CD8-positive, alpha-beta T cell (primary cell): ENCODE measurements at places on chromosomes 11 and 22.

DNA sequence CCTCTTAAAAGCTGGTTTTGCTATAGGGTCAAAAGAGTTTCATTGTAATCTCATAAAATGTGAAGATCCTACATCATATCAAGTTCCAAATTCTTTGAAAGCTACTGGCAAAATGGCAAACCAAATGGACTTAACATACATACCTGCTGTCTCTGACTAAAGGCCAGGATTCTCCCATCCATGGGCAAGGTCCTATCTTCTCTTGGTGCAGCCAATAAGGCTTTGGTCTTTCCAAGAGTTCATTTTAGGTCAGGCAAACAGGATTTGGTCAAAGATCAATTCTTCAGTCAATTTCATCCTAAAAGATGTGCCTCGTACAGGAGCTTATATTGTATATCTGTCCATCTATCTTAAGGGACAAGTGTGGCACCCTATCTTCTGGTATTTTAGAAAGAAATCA, 49.7 kb downstream of the CADM1 start:
- no peak for DNase-seq

GRCh38 chr11:7606496-7606895, 66.8 kb downstream of the CYB5R2 start:
- no peak for DNase-seq

DNA sequence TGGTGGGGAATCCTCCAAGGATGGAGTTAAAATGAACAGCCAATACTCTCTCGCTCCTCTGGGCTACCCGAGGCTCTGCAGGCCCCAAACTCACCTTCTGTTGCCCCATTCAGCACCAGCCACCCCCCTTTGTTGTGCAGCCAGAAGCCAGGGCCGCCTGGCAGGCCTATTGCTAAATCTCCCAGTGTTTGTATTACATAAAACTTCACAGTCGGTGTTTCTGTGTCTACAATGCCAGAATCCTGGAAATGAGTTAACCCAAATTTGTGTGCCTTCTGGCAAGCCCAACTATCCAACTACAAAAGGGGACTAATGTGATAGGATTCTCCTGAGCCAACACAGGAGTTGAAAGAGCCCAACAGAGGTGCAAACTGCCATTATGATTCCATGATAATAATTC, 9.3 kb downstream of the KCNJ5 start:
- DNase-seq = no peak

GRCh38 chr22:50282361-50283155, 12.4 kb upstream of the MAPK11 start:
- no peak for DNase-seq

DNA sequence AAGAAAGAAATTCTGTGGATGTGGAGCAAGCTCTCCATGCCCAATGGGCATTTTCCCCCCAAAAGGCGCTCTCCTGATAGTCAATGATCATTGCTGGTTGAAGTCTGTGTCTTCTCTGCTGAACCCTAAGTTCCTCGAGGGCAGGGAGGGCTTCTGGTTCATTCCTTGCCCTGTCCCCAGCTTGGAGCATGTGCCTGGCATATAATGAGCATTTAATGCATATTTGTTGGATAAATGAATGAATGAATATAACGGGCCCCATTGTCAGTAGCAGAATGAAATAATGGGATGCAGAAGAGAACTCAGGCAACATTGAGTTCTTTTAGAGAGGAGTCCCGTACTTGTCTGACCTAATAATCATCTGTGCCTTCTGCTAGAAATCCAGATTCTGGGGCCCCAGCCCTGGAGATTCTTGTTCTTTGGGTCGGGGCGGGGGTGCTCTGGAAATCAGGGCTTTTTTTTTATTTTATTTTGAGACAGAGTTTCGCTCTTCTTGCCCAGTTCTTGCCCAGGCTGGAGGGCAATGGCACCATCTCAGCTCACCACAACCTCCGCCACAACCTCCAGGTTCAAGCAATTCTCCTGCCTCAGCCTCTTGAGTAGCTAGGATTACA, 64.4 kb downstream of the CD82 start:
- no peak for DNase-seq

DNA sequence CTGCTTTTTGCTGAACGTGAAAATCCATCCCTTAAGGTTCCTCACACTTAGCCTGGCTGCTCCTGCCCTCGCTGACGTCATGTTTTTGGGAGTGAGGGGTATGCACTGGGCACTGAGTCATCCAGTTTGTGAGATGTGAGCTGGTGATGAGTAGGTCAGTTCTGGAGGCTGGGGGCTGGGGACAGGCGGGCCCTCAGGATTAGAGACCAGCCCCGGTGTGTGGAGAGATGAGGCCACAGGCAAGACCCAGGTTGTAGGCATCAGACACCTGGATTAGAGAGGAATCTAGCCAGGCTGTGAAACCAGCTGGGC, 9.2 kb downstream of the KCNC1 start:
- DNase-seq = no peak

DNA sequence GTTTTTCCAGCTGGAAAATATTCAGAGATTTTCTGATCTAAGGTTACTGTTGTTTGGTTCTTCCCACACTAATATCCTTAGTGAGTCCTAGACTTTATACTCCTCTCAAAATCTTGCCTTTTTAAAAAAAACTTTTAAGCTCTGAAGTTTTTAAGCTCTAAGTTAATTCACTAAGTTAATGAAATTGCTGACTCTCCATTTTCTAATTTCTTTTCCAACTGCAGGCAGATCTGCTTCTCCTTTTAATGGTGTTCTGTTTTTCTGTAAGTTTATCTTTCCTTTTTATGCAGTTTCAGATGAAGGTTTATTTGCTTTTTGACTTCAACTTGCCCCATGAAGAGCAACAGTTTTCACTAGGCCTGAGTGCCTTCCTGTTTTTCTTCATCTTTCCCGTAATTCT, 125.8 kb upstream of the ARHGAP42 start:
- no peak for DNase-seq

DNA sequence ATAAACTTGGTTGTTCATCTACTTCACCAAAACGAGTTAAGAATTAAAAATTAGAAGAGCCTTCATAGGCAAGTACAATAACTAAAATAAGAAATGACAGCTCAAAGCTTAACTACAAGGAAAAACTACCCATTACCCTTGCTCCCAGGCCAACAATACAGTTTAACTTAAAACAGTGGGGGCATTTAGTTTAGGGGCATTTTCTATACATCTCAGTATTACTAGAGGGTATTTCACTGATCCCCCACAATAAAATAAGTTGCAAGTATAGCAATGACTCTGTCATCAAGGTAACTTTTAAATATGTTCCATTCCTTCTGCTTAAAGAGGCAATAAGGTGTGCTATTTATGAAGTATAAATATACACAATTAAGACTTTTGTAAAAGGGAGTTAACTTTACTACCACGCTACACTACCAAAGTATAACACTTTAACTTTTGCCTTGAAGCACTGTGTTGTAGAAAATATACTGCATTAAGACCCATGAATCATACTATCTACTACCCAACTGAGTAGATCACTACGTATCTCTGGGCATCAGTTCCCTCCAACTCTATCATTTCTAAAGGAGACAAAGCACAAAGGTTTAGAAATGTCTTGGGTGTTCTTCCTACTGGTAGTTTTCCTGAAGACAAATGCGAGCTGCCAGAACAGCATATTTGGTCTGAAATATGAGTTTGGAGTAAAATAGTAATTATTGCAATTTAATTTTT, 29.8 kb downstream of the CHORDC1 start:
- no peak for DNase-seq

DNA sequence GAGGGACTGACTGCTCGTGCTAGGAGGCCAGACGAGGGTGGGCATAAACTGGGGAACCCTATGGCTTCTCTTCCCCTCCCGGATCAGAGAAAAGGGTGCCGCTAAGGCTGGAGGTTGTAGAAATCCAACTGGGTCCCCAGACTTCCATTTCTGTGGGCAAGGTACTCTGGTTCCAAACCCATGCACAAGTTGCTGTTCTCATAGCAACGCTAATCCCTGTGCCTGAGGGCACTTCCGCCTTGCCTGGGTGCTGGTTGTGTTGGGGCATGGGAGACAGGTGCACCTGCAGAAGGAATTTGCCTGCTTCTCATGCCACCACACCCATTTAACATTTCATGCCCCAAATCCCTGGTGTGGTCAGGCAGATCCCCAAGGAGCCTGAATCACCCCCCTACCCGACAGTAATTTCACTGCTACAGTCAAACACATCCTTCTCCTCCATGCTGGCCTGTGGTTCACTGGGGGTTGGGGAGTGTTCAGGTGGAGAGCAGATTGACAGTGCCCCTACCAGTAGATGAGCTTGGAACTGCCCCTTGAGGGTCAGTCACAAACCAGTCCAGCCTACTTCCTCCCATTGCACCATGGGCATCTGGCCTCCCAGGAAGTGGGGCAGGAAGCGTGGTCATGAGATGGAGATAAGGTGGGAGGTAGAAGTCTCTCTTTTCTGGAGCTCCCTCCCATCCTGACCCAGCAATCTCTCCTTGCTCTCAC, 1.2 kb downstream of the C2CD2L start:
- DNase-seq = peak; percentile 48

- DNase-seq = no peak
Observed at GRCh38 chr11:76253416-76253815, 47.1 kb upstream of the WNT11 start.

GRCh38 chr22:30869667-30870395, 98.7 kb downstream of the MORC2 start:
- no peak for DNase-seq

- no peak for DNase-seq
Observed at GRCh38 chr22:46242076-46242475, 8.0 kb downstream of the CDPF1 start.

GRCh38 chr22:46546466-46547178, 9.2 kb upstream of the CELSR1 start:
- DNase-seq = no peak

GRCh38 chr22:22884888-22885840, 2.5 kb upstream of the IGLL5 start:
- peak; percentile 45 for DNase-seq

- DNase-seq = no peak
Observed at GRCh38 chr11:10969387-10969786, 111.5 kb upstream of the ZBED5 start.

DNA sequence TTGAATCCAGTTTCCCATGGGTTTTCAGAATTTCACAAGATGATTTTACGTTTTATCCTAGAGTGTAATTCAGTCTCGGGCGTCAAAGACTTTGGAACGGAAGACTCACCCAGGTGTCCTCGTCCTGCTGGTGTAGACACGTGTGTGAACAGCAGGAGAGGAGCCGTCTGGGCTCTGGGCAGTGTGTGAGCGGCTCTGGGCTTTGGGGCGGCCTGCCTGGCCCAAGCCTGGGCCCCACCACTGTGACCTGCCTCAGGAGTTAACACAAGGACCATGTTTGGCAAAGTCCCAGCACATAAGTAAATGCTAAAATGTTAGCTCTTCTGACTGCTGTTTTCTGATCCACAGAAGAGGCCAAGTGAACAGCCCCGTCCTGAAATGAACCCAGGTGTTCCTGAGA, 1093.3 kb downstream of the BRD1 start:
- DNase-seq = no peak

DNA sequence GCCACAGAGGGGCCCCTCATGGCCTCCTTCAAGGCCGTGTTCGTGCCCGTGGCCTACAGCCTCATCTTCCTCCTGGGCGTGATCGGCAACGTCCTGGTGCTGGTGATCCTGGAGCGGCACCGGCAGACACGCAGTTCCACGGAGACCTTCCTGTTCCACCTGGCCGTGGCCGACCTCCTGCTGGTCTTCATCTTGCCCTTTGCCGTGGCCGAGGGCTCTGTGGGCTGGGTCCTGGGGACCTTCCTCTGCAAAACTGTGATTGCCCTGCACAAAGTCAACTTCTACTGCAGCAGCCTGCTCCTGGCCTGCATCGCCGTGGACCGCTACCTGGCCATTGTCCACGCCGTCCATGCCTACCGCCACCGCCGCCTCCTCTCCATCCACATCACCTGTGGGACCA, 10.0 kb downstream of the CXCR5 start:
- DNase-seq = no peak

DNA sequence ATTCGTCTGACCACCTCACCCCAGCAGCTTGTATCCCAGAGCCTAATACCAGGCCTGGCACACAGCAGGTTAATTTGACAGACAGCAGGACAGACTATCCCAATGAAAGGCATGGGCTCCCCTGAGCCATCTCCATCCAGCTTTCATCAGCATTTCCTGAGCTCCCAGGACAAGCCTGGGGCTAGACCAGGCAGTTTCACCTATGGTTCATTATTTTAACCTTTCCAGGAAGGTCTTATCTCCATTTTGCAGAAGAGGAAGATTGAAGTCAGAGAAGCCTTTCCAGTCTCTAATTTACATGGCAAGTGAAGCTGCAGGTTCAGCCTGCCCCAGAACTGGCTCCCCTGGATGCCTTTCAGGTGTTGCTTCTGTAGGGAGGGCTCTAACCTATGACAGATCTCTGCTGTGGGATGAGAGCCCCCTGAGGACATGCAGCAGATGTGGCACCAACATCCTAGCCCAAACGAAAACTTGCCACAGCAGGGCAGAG, 17.0 kb downstream of the ARRB1 start:
- no peak for DNase-seq

- DNase-seq = no peak
Observed at GRCh38 chr11:73792584-73792983, 4.9 kb downstream of the MRPL48 start.

DNA sequence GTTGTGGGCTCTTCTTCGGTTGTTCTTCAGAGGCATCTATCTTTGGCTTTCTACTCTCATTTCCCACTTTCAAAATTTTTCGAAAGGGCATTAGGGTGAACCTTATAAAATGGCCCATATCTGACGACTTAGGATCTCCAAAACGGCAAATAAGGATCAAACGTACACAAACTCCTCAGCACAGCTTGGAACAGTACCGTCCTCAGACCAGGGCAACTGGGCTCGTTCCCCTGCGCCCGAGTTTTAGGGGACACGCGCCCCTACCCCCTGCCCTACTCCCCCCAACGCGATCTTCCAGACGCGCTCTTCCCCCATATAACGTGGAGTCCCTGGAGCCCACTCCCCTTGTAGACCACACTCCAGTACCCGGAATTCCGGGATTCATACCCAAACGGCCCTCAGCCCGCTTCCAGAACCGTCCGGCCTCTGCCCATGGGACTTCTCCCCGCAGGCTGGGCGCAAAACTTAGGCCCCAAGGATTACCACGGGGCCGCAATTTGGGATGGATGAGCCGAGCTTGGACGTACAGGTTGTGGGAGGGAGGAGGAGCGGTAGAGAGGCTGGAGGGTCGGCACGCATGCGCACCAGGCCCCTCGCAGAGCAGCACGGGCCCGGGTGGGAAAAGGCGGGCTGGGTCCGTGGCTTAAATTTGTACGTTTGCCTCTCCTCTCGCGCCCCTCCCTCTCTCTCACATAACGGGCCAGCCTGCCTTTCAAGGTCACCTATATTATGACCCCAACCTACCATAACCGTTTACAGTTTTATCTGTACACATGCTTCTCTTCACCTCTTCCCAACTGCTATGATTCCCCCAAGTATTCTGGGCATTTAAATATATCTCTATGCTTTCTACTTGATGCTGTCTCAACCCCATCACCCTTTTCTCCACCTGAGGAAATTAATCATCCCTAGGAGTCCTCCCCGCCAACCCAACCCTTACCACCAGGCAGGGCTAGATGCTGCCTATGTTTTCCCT, 3.4 kb downstream of the CCDC89 start:
- peak; percentile 75 for DNase-seq

DNA sequence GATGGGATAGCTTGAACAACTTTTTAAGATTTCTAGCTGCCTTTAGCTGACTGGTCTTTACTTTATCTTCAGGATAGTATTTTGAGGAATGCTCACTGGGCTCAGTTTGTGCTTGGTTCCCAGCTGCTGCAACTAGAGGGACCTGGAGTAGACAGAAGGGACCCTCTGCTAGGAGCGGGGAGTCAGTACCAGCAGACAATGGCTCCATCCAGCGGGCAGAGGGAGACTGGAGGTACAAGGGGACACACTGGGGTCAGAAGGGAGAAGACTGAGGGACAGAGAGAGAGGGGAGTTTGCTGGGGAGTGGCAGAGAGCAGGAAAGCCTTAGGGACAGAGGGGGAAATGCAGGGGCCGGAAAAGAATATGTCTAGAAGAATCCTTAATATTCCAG, 22.0 kb upstream of the ACER3 start:
- DNase-seq = no peak
